Activated CD4-positive, alpha-beta memory T cell treated with anti-CD3 and anti-CD28 coated beads, Interleukin-2, amount 10 ng/mL, durations not matched to agents 7 days and 5 days (primary cell): ENCODE measurements at places on chromosomes 2 and 18.

- DNase-seq, result no peak
Measured at GRCh38 chr2:143334837-143335236, 205.6 kb downstream of the ARHGAP15 start.

DNA sequence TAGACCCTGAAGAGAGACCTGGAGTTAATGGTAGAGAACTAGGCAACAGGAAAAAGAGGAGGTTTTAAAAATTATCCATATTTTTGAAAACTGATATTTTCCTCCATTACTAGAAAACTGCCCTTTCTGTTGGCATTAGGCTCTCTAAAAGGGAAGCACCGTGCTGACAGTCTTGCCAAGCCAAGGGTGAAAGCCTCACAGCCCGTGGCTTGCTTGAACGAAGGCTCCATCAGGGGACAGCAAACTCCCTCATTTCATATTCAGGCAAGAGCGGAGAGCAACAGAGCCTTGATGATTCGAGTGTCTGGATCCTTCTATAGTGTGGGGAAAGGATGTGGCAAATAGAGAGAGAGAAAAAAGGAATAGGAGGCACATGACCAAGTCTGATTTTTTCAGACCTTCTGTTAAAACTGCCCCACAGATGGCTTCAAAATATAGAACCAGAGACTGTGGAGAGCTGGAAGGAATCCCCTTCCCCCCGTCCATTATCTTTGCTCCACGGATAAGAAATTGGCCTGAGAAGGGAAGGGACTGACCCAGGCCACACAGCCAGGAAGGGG, 67.0 kb downstream of the CACNB4 start:
- no peak for DNase-seq

GRCh38 chr2:12451726-12452125, 265.0 kb upstream of the TRIB2 start:
- no peak for DNase-seq

GRCh38 chr2:18425210-18425703, 135.2 kb downstream of the RDH14 start:
- no peak for DNase-seq

DNA sequence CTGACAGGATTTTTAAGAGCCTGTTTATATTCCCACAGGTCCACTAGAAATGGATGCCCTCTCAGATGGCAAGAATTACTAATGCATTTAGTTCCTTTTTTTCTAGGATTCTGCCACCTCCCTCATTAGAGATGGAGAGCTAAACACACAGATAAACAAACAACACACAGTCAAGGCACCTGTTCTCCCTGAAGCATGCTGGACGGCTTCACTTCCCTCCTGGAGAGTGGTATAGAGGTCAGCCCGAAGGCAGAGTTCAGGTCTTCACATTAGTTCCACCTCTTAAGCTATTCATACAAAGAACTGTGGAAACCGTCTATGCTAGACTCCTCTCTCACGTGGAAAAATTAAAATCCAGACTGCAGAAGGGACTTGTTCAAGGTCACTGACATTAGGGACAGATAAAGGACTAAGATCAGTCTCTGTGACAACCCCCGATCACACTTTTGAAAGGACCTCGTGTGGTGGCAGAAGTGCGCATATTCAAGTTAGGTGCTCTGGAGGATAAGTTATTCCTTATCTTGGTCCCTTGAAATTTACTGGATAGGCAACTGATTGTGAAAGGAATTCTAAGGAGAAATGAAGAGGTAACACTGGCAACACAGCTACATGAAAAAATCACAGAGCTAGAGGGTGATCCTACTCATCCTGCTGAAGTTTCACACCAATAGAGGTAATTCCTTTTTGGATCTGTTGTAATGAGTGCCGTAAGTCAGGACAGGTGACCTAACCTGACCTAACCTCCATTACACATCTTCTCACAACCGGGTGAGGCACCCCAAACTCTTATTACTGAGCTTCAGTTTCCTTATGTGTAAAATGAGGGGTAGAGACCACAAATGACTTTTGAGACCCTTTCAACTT, 75.1 kb downstream of the SPRED2 start:
- no peak for DNase-seq

- DNase-seq, result no peak
Measured at GRCh38 chr2:177179227-177179626, 33.4 kb upstream of the HNRNPA3 start.

DNA sequence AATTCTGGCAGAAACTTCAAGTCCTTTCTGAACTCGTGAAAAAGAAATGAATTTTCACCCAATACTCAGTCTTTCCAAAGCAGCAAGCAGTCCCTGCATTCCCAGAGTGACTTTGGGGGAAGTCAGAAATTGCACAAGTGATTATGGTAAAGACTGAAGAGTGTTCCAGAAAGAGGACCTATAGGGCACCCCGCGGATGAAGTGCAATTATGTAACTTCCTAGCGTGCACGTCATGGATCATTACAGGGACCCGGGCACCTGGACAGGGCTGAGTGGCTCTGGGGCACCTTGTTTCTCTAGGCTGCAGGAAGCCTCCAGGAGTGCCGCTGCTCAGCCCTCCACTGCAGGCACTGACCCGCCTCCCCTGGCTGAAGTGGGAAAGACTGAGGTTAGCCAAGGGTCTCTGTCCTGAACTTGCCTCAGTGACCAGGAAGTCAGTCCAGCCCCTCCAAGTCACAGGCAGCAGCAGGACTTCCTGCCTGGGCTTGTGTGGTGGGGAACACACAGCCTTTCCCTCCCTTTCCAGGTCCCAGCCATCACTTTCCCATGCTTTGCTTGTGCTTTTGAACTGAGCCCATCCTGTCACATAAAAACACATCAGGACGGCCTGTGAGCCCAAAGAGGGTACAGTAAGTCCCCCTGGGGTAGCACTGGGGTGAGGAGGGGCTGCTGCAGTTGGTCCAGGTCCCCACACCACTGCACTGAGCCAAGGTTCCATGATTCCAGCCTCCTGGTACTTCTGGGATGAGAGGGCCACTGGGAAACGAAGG, 19.8 kb downstream of the TMEM185B start:
- no peak for DNase-seq

- no peak for DNase-seq
Measured at GRCh38 chr2:10139536-10139935, 17.0 kb downstream of the RRM2 start.

DNA sequence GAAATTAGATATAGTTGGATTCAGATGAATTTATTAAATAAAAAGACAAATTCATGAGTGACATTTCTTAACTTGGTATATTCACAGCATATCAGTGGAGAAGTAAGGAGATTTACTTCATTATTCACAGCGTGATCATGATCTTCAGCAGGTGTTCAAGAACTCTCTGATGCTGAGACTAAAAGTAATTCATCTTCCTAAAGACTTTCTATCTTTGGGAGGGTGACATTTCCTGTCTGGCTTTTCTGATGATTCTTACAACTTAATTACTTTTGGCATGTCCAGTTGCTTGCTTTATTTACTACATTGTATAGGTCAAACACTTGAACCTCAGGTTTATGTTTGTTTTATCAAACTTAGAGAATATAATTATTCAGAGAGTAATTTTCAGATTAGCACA, 224.6 kb downstream of the PLCL1 start:
- DNase-seq, result no peak

DNA sequence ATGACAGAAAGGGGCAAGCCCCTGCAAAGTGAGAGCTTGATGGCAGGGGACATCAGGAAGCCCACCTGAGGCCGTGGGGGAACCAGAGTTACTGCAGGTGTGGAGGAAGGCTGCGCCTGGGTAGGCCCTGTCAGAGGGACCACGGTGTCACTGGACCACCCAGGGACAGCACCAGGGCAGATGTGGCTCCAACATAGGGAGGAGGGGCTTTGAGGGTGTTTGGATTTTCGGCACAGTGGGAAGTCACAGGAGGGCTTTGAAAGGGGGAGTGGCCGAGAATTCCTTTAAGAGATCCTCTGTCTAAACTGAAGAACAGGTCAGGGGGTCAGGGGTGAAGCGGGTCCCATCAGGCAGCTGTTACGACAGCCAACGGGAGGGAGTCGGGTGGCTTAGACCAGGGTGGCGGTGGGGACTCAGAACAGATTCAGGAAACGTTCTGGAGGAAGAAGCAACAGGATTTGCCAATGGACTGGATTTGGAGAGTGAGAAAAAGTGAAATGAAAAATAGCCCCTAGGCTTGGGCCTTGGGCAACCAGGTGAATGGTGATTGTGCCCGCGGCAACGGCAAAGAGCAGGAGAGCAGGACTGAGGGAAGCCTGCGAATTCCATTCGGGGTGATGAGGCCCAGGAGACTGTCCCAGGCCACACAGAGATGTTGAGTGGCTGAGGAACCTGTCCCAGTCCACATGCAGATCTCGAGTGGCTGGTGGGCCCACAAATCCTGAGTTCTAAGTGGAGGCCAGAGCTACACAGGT, 166.1 kb downstream of the LAMA1 start:
- no peak for DNase-seq
